ENCODE measurements at places on chromosomes 6 and 20.

DNA sequence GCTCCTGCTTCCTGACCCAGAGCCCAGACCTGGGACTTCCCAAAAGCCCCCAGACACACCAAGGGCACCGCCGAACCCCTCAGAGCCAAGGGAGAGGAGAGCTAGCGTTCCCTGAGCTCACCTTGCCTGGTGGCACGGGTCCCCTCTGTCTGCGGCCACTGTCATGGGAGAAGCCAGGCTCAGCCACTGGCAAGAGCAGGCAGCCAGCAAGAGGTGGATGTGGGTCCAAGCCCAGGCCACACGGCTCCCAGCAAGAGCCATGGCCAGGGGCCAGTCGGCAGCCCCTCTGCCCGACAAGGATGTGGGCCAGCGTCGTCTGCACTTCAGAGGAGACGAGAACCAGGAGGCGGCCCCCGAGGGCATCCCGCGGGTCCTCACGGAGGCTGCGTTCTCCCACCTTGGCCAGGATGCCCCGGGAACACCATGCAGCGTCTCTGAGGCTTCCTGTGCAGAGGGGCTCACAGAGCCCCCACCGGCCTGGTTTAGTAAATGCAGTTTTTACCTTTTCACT is 2.2 kb upstream of the PPDPF start:
- no peak for DNase-seq

GRCh38 chr20:60177080-60177479 is 218.9 kb downstream of the CDH26 start:
- no peak for DNase-seq

- DNase-seq: no peak
These were observed 510.8 kb upstream of the BTBD3 start for GRCh38 chr20:11406877-11407276.

GRCh38 chr6:100944644-100945043 is 63.5 kb upstream of the ASCC3 start:
- no peak for DNase-seq

DNA sequence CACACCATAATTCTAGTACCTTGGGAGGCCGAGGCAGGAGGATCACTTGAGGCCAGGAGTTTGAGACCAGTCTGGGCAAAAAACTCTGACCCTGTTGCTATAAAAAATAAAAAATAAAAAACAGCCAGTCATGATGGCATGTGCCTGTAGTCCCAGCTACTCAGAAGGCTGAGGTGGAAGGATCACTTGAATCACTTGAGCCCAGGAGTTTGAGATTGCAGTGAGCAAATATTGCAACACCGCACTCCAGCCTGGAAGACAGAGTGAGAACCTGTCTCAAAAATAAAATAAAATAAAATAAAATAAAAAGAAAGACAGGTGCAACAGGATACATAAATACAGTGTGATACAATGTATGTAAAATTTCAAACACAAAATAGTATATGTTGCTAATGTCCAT is 154.5 kb downstream of the OTOR start:
- DNase-seq: no peak

DNA sequence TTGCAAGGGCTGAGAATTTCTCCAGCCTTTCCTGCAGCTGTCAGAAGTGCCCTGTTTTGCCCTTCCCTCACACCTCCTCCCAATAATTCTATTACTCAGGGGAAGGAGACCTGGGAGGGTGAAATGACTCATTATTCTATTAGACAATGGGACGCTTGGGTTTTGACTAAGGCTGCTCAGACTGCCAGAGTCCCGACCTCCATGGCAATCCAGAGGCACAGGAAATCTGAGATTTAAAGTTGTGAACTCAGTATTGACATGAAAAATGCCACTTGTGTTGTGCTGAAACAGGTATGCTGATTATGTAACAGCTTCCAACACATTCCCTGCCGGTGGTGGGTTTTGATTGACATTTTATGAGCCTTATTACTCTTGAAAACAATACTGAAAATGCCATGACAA is 625.9 kb upstream of the FLRT3 start:
- DNase-seq: no peak

DNA sequence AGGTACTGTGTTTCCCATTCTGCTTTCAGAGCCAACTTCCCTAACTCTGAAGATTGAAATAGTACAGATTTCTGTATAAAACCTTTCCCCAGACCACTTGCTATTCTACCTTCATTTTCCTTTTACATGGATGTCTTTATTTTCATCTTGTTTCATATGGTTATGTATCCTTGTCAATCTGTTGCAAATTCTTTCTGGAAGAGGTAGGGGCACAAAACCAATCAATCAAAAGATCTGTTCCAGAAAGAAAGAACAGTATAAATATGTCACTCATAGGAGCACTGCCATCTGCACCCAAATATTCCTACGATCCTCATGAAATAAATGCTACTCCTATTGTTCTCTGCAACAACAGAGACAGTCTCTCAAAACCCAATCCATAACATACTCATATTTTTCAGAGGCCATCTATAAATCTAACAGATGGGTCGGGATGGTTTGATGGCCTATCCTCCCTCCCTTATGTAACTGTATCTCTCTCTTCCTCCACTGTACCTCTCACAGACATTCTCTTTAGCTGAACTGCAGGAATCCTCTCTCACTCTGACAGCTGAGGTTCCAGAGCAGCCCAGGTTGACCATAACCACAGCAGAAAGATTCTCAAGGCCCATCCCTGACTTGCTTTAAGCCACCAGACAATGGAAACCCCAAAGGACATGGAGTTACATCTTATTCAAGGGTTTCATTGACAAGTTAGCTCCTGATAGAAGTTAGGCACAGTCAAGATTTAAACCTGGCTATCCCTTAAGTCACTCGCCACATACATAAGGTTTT is 112.8 kb downstream of the ZMYND8 start:
- DNase-seq: no peak

GRCh38 chr6:33014841-33015634 is 5.6 kb upstream of the HLA-DOA start:
- DNase-seq: no peak

Measured in activated CD4-positive, CD25-positive, alpha-beta regulatory T cell (primary cell).